ENCODE measurements at places on chromosomes 1 and 21.

DNA sequence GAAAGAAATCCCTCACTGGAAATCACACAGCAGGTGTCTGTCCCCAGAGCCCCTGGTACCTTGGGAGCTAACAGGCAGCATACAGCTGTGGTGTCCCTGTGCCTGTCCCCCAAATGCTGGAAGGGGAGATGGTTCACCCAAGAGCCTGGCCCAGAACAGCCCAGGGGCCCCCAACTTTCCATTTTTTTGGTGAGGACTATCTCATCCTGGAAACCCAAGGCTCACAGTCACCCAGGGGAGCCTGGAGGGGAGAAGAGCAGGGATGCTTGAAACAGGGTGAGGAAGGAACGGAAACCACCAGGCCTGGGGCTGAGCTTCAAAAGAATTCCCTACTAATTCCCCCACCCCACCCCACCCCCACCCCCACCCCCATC lies 3.6 kb downstream of the SDC3 start:
- no peak for DNase-seq

GRCh38 chr1:169484683-169485430 lies 887 bp downstream of the SLC19A2 start:
- DNase-seq, result peak; percentile 46

DNA sequence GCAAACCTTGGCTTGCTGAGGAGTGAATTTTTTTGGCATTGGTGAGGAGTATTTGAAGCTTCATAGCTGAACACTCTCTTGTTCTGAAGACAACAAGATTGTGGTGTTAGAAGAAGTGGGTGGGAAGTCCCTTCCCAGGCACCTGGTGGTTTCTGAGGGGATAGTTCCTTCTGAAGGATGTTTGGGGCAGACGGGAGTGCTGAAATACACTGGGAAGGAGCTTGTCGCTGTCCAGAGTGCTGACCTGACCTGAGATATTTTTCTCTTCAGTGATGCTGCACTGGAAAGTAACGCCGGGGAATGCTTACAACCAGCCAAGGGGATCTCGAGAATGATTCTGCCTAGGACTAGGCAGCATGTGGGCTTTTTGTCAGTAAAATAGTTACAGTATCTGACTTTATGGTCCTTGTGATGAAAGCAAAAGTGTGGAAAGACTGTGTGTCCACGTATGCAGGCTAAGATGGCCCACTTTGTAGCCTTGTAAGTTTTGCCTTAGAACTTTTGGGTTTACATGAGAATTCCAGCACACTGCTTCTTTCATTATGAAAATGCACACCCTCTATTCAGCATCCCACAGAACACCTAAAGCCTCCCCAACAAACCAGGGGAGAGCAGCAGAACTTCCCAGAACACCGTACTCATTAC lies 33.1 kb upstream of the NFASC start:
- DNase-seq, result peak; percentile 61

DNA sequence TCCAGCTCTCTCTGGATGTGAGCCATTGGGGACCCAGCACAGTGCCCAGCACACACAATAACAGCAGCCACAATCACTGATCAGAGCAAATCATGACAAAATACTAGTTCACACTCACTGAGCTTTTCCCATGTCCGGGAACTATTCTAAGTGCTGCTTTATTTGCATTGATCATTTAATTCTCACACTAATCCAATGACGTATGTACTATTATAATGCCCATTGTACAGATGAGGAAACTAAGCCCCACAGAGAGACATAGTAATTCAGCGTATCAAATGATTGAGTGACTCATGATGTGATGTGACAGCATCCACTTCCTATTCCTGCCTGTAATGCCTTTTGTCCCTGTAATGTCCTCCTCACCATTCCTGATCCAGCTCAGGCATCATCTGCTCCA lies 1.9 kb upstream of the S100A8 start:
- DNase-seq, result no peak

DNA sequence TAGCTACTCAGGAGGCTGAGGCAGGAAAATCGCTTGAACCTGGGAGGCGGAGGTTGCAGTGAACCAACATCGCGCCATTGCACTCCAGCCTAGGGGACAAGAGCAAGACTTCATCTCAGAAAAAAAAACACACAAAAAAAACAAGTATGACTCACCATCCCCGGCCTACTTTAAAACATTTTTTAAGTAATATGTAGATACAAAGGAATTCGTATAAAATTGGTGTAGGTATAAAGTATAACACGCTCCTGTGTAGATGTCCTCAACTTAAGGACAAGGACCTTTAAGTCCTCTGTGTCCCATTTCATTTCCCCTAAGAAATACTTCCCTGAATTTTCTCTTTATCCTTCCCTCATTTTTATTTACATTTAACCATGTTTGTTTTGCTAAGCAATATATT lies 73.4 kb upstream of the PKN2 start:
- no peak for DNase-seq

- no peak for DNase-seq
Observed at GRCh38 chr1:204465546-204466415, 28.8 kb downstream of the PIK3C2B start.

DNA sequence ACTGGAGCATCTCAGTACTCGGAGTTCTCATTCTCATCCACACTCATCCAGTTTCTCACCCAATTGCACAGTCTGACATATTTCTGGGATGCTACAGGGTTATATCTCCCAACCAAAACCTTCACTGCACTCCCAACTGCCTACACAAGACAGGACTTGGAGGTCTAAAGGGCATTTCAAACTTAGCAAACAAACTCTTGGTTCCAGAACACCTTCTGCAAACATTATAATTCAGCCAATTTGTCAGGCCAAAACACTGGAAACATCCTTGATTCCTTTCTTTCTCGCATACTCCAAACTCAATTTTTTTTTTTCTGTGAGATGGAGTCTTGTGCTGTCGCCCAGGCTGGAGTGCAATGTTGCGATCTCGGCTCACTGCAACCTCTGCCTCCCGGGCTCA lies 7.9 kb downstream of the SLAMF1 start:
- DNase-seq, result no peak

- no peak for DNase-seq
Observed at GRCh38 chr21:44919111-44919912, 1.4 kb downstream of the ITGB2 start.

DNA sequence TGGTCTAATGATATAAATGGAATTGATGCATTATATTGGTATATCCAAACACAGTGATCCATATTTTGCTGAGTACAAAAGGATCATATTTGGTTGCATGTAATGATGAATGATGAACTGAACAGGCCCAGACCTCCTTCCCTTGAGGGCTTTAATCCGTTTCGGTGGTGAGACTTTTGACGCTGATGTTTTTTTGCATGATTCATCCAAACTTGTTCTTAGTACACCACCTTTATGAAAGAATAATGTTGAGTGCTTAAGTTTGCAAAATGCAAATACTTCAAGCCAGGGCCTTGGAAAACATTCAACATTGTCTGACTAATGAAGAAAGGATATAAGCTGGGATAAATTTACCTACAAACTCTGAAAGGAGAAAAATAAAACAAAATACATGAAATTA lies 19.2 kb downstream of the HOOK1 start:
- DNase-seq, result no peak

DNA sequence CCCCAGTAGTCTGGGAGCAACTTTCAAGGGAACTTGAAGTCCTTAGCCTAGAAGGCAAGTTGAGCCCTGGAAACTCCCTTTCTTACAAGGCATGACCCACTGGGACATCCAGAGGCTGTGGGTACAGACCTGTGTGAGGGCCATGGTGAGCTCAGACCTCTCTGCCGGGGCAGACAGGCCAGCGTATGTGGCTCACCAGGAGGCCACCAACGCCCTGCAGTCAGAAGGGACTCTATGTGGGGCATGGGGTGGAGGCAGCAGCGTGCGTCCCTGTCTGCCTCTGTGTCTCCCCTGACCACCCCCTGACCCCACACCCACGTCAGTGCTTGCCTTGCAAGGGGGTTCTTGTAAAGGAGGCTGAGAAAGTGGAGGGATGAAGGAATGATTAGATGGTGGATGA lies 10.8 kb downstream of the COQ8A start:
- DNase-seq, result no peak

DNA sequence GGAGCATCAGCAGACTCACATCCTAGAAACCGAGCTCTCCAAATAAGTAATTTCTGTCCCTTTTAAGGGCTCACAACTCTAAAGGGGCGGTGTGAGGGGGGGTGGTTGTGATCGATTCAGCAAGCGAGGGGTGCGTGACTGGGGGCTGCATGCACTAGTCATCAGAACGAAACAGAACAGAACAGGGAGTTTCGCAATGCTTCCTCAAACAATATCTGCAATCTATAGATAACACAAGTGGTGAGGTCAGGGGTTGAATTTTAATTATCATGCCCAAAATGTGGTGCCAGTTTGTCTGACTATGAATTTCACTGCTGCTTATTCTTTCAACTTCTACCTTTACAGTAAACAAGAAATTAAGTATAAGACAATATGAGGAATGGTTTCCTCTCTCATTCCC lies 1003.0 kb upstream of the NCAM2 start:
- DNase-seq, result no peak

- DNase-seq, result peak; percentile 37
Observed at GRCh38 chr1:85445906-85446305, 19.1 kb downstream of the DDAH1 start.

- DNase-seq, result peak; percentile 75
Observed at GRCh38 chr1:30818568-30819243, 61.1 kb upstream of the LAPTM5 start.

GRCh38 chr1:38326856-38327255 lies 280.3 kb upstream of the POU3F1 start:
- DNase-seq, result no peak

DNA sequence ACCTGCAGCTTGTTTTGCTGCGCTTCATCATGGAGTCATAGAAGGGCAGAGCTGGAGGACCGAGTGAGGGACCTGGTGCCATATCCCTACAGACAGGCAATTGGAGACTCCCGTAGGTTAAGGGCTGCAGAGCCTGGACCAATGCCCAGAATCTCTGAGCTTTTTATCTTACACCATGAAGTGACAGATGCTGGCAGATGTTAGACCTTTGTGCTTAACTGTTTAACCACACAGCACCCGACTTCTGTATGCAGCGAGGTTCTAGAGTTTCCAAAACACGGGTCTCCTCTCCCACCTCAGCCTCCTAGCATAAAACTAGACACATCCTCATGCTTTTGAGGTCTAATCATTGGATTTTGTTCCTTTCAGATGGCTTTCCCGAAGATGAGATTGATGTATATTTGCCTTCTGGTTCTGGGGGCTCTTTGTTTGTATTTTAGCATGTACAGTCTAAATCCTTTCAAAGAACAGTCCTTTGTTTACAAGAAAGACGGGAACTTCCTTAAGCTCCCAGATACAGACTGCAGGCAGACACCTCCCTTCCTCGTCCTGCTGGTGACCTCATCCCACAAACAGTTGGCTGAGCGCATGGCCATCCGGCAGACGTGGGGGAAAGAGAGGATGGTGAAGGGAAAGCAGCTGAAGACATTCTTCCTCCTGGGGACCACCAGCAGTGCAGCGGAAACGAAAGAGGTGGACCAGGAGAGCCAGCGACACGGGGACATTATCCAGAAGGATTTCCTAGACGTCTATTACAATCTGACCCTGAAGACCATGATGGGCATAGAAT lies 47.6 kb downstream of the B3GALT5 start:
- peak; percentile 88 for DNase-seq

DNA sequence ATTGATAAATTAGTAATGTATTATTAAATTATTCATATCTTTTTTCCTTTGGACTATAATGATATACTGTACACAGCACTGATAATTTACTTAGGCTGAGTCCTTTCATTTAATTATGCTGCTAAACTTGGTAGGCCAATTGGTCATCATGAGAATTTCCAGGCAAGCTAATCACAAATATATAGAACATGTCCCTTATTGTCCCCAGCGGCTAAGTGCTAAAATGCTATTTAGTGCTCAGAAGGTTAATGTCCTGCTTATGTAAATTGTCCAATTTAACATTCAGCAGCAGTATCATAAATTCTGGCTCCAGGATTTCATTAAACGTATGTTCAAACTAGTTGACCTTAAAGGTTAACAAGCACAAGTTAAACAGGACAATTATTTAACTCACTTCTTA lies 30.0 kb upstream of the RRP15 start:
- no peak for DNase-seq

GRCh38 chr1:241423541-241424479 lies 66.8 kb upstream of the RGS7 start:
- DNase-seq, result peak; percentile 60

DNA sequence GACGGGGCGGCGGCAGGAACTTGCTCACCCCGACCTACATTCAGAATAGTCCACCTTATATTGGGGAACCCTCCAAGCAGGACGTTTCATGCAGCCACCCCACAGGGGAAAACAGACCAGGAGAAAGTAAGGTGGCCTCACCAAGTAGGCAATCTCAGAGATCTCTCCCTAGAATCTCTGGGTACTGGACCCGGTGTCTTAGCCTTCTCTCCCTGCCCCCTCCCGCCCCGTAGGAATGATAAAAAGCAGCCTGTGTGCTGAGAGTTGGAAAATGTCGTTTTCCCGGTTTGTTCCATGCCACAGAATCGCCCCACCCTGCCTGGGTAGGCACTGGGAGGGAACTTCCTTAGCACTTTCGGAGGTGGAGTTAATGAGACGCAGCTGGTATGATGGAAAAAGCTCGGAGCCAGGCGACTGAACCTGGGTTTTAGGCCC lies 789 bp upstream of the PTPN14 start:
- DNase-seq, result peak; percentile 82

DNA sequence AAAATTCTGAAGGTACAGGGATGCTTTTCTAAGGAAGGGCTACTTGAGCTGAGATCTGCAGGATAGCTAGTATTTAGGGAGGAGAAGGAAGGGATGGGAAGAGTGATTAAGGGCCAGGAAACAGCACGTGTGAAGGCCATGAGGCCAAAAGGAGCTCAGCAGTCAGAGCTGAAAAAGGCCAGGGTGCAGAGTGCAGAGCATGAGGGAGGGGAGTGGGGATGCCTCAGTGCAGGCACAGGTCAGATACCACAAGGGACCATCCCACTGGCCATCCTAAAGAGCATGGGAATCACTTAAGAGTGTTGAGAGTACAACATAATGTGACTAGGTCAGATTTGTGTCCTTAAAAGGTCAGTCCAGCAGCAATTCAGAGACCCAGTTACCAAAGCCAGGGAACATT lies 16.0 kb downstream of the LRRN2 start:
- no peak for DNase-seq

DNA sequence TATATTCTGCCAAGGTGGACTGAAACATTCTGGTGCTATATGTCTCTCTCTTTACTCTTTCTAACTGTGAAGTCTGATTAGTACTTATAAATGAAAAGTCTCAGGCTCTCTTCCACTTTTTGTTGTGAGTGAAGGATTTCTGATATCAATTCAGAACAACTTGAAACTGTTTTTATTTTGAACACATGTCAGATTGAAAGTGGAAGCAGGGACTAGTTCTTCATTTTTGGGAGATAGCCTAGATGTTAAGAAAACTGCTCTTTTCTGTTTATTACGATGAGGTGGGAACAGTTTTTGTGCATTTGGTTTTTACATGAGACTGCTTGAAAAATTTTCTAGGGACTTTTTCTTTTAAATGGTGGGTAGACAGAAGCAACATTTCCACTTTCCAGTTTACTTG lies 14.5 kb upstream of the GBP3 start:
- no peak for DNase-seq

DNA sequence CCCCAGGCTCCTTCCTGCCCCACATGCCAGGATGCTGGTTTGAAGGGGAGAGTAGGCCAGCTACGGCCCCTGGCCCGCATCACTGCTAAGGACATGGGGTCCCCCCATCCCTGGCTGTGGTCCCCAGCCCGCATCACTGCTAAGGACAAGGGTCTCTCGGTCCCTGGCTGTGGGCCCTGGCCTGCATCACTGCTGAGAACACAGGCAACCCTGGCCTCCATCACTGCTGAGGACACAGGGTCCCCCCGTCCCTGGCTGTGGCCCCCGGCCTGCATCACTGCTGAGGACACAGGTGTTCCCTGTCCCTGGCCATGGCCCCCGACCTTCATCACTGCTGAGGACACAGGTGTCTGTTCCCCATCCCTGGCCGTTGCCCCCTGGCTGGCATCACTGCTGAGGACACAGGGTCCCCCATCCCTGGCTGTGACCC lies 448 bp upstream of the OBSCN start:
- no peak for DNase-seq
